ENCODE measurements at places on chromosomes 13 and 19. TPM values are rescaled to one million over a fixed set of nuclear protein-coding genes. Genes with fewer than 3 reads are reported as not detected.

LCP1 gene
- 1,043 TPM for total RNA-seq

FBN3 gene
- not detected for total RNA-seq

SULT2A1 gene
- total RNA-seq = not detected

GIPR gene
- total RNA-seq = 1.8 TPM

MEIOSIN gene
- total RNA-seq = not detected

CIC gene
- 60.2 TPM for total RNA-seq

TTYH1 gene
- not detected for total RNA-seq

COX7A1 gene
- not detected for total RNA-seq

KLF5 gene
- total RNA-seq = 1.9 TPM

RABAC1 gene
- 32.8 TPM for total RNA-seq

VMAC gene
- 1.5 TPM for total RNA-seq

ZNF229 gene
- 0.79 TPM for total RNA-seq

- DNase-seq = peak; percentile 64
Measured at GRCh38 chr13:102846261-102847015, 606 bp downstream of the ERCC5 start.

DNA sequence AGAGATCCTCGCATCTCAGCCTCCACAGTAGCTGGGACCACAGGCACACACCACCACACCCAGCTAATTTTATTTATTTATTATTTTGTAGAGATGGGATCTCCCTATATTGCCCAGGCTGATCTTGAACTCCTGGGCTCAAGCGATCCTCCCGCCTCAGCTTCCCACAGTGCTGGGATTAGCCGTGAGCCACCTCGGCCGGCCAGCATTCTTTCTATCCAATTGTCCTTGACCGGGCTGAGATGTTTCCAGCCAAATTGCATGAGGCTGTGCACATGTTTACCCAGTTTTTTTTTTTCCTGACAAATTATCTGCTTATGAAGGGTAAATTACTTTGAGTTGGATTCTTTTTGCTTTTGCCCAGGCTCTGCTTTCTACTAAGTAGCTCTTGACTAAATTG lies 28.2 kb downstream of the UNC13A start:
- no peak for DNase-seq

DNA sequence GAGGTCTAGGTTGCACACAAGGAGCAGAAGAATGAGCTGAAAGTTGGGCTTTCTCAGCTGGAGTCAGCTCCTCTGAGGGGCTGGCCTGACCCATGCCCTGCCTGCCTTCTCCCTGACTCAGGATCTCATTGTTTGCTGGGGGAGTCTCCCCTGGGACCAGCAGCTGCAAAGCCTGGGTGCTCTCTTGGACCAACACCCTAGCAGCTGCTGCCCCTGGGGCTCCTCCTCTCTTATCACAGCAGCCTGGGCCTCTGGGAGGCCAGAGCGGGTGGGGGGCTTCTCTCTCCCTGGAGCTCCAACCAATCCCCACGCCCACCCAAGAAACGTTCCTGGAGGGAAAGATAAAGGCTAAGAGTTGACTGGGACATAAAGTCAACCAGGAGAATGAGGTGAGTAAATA lies 1.6 kb upstream of the FCGBP start:
- no peak for DNase-seq

DNA sequence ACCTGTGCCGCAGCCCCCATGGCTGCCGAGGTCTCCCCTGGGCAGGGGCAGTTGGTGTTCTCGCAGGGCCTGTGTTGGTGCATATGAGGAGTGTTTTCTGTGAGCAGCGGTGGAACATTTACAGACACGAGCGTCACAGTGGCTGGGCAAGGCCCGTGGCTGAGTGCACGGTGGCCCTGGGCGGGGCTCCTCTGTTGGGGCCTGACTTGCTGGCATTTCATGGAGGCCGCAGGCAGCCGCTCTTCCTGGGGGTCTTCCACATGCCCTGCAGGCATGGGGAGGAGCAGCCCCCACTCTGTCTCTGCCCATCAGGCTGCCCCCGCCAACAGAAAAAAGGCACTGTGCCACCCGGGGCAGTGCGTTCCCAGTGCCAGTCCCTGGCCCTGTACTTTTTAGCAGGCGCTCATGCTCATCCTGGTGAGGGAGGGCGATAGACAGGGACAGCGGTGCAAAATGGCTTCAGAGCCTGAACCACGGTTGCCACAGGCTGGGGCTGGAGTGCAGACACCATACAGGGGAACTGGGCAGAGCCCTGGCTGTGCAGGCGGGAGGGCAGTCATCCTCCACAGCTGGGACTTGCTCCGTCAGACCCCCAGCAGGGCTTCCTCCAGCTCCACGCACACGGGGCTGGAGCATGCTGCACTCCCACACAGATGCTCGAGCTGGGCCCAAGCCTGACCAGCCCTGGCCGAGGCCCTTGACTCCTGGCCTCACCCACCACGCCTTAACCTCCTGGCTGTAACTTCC lies 23.5 kb downstream of the TFDP1 start:
- no peak for DNase-seq

- DNase-seq = no peak
Measured at GRCh38 chr13:27252467-27252866, 1.1 kb downstream of the RPL21 start.

- DNase-seq = no peak
Measured at GRCh38 chr19:52991484-52991883, 22.2 kb upstream of the ERVV-1 start.

GRCh38 chr19:31574251-31574973 lies 225.2 kb upstream of the TSHZ3 start:
- no peak for DNase-seq

DNA sequence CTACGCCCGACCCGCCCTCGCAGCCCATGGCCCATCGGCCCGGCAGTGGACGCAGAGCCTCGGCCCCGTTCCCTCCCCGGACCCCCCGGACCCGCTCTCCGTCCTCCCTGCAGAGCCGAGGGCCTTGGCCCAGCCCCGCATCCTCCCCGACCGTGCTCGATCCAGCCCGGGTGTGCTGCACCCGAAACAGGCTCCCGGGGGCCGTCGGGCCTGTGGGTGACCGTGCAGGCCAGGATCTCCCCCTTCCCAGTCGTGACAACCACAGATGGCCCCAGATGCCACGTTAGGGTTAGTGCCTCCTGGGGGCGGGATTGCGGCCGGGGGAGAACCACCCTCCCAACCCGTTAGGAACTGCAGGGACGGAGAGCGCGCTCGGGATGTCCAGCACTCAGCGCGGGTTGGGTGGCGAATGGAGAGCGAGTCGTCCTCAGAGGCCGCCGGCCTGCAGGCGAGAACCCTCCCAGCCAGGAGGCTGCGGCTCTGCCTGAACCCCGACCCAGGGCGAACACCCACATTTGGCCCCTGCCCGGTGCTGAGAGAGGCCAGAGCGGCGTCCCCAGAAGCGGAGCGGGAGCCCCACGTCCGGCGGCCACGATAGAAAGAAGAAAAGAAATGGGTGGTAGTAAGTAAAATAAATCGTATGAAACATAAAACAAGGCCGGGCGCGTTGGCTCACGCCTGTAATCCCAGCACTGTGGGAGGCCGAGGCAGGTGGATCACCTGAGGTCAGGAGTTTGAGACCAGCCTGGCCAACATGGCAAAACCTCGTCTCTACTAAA lies 6.7 kb upstream of the MADCAM1 start:
- DNase-seq = no peak

- DNase-seq = no peak
Measured at GRCh38 chr13:39751805-39752204, 96.3 kb downstream of the COG6 start.

- DNase-seq = no peak
Measured at GRCh38 chr13:33123066-33123859, 107.0 kb downstream of the KL start.

DNA sequence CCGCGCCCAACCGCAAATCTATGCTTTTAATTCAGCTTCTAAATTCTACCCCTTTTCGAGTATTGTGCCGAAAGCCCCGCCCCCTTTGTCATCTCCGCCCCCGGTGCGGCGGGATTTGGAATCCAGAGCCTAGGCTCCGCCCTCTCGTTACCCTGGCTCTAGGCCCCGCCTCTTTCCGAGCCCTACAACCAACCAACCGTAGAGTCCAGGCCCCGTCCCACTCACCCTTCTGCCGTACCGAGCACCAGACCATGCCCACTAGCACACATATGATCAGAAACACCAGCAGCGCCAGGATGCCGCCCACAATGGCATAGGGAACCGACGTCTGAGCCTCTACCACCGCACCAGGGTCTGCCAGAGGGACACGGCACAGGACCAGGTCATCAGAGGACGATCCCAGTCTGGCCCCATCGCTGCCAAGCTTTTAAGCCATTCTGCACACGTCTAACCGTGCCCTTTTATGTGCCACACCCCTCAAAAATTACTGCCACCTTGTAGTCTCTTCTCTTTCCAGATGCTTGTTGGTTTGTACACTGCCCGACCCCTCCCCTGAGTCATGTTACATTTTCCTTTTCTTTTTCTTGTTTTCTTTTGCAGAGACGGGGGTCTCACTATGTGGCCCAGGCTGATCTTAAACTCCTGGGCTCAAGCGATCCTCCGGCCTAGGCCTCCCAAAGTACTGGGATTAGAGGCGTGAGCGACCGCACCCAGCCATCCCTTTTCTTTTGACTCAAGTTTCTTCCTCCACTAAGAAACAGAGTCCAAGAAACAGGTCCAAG lies 4.7 kb upstream of the ZNF428 start:
- DNase-seq = no peak

DNA sequence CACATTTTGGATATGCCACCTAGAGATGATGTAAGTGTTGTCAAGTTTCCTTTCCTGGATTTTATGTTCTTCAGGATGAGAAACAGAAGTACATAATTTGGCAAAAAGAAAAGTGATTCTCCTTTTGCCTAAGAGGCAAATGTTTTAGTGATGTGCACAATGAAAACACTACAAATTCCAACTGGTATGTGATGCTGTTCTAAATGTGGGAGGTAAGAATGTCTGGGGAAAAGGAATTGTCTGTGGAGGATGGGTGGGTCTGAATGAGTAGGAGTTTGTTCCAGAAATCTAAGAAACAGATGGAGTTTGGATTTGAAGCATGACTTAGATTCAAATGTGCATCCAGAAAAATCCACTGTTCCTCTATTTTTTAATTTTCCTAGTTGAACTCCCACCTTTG lies 473.6 kb upstream of the SPRY2 start:
- no peak for DNase-seq

DNA sequence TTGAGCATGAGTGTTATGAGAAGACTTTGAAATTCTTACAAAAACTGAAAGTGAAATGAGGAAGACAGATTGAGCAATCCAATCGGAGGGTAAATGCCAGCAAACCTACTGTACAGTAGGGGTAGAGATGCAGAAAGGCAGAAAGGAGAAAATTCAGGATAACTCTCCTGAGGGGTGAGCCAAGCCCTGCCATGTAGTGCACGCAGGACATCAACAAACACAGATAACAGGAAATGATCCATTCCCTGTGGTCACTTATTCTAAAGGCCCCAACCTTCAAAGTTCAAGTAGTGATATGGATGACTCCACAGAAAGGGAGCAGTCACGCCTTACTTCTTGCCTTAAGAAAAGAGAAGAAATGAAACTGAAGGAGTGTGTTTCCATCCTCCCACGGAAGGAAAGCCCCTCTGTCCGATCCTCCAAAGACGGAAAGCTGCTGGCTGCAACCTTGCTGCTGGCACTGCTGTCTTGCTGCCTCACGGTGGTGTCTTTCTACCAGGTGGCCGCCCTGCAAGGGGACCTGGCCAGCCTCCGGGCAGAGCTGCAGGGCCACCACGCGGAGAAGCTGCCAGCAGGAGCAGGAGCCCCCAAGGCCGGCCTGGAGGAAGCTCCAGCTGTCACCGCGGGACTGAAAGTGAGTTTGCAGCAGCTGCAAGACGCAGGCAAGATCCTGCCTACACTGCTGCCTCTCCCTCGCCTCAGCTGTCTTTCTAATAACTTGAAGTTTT lies at the start of gene TNFSF13B:
TNFSF13B (plus strand) TSS at position 118 of the 728 bp plus-strand sequence; CDS start at position 296, 178 bp downstream.
- peak; percentile 68 for DNase-seq

GRCh38 chr19:2726904-2727639 lies 5.9 kb upstream of the DIRAS1 start:
- no peak for DNase-seq

DNA sequence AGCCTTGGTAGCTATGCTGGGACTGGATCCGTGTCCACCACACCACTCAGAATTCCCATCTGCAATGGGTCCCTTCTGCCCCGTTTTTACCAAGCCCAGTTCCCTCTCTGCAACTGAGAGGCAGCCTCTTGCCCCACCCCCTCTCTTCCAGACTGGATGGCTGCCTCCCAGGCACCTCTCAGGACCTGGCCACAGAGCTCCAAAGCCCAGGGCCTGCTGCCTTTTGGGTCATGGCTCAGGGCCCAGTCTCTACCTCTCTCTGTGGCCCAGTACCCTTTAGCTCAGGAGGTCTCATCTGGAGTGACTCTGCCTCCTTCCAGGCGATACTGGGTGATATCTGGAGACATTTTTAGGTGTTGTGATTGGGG lies 10.3 kb upstream of the ZBTB7A start:
- DNase-seq = no peak

DNA sequence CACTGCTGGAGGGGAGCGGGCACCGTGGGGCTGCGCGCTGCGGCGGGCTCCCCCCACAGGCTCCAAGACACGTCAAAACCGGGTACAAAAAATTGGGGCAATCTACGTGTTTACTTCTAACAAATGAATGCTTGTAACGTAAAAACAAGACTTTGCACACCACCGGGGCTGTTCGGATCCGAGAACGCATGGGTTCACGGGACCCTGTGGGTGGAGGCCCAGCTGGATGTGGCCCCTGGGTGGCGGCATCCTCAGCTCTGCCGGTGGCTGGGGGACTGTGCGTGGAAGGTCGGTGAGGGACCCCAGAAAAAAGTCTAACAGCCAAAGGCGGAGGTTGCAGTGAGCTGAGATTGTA lies 10.3 kb upstream of the SLC7A10 start:
- DNase-seq = no peak

DNA sequence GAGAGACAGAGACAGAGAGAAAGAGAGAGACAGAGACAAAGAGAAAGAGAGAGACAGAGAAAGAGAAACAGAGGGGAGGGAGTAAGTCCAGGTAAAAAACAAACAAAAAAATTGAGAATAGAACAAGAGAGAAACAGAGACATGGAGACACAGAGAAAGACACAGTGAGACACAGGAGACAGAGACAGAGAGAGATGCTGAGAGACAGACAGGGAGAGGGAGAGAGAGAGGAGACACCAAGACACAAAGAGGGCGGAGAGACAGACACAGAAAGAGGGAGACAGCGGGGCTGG lies 5.8 kb upstream of the PROZ start:
- DNase-seq = no peak

DNA sequence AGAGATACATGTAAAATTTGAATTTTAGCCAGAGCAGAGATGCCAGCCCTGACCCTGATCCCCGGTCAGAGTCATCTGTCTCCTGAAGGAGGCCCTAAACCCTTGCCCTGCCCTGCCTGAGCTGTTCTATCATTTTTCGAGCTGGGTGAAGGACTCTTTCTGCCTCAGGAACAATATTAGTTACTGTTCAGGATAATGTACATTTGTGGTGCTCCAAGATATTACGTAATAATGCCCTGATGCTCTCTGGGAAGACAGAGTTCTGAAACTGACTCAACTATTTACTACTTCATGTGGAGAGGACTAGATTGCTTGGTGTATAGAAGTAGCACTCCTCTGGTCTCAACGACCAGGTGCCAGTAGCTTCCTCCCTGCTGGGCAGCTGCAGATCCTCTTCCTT lies 37.9 kb upstream of the UBL3 start:
- no peak for DNase-seq

All from activated naive CD4-positive, alpha-beta T cell treated with anti-CD3 and anti-CD28 coated beads for 36 hours (primary cell).